ENCODE measurements at places on chromosomes 11 and 22. TPM values are rescaled to one million over a fixed set of nuclear protein-coding genes. Genes with fewer than 3 reads are reported as not detected.

The P2RY6 gene
- not detected for total RNA-seq

The MGAT3 gene
- total RNA-seq: 0.25 TPM

DNA sequence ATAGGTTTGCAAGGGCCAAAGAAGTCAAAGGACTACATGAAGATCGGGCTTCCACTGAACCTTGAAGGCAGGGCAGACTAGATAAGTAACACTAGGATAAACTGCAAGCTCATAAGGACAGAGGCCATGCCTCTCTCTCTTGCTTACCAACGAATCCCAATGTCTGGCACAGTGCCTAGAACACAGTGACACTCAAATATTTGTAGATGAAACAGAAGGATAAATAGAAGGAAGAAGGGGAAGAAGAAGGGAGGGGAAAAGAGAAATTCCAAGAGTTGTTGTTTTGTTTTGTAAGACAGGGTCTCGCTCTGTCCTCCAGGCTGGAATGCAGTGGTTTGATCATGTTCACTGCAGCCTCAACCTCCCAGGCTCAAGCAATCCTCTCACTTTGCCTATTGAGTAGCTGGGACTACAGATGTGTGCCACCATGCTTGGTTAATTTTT, 26.9 kb downstream of the SIK3 start:
- DNase-seq: no peak

DNA sequence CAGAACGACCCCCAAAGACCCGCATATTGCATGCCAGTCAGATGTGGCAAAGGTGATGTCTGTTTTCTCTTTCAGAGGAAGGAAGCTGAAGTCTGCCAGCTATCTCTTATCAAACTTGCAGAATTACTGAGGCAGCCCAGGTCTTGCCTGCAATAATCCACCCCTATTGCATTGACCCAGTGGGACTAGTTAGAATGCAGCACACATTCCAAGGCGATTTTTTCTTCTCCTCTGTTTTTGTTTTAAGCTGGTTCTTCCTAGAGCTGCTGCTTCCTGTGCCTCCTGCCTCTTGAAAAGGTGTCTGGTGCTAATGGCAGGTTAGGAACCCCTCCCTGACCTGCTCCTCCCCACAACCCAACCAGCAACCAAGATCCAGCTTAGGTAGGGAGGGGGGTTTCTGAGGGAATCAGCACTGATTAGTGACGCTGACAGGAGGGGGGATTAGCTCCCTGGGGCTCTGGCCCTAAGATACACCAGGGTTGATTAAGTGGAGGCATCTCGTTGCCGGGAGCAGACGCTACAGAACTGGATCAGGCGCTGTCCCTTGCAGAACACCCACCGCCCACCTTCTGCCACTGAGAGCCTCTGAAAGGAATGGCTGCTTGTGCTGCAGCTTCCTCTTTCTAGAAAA, 2.8 kb downstream of the NTM start:
- no peak for DNase-seq

The NPAT gene
- 31.0 TPM for total RNA-seq

The TRPC6 gene
- total RNA-seq: 0.83 TPM

The MS4A1 gene
- 0.50 TPM for total RNA-seq

DNA sequence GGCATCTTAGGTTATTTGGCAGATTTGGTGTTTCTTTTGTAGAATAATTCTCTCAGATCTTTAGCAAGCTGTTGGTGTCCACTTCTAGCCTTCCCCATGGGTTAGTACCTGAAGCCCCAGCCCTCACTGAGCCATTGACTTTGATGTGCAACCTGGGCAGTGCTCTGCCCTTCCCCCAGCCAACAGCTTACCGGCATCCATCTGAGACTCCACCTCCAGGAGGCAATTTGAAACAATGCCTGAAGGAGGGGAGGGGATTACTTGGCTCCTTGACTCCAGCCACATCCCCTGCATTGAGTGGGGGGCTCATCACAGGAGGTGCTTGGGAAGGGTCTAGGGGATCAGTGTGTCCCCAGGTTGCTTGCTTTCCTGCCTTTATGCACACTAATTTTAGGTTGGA, 114.8 kb downstream of the TRIM29 start:
- no peak for DNase-seq

DNA sequence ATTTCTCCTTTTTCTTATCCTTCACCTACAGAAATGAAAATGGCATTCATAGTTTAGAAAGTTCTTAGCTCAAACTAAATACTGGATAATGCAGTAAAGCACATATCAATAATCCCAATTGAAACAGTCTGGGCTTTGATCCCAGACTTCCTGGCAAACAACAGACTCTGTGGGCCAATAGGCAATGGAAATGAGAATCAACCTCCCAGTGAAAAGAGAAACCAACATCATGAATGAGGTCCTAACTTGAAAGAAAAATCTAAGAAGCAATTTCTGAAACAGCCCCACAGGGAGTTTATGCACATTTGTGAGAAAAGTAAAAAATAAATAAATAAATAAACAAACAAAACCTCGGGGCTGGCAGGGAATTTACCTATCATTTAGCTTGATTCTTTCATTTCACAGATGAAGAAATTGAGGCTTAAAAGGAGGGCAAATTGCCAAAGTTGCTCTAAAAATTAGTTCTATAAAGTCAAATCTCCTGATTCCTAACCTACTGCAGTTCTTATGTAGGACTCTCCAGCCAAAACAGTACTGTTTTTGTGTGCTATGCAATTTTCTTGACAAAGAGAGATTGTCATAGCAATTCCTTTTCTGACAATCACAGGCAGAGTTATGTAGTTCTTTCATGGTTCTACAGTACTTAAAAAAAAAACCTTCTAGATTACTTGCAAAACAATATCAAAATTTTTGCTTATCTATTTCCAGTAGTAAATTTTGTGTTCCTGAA, 265.8 kb downstream of the GRM5 start:
- DNase-seq: no peak

- DNase-seq: no peak
These were observed 54.2 kb upstream of the GRAMD1B start for GRCh38 chr11:123375832-123376231.

- no peak for DNase-seq
These were observed 7.4 kb upstream of the BDNF start for GRCh38 chr11:27707676-27708075.

DNA sequence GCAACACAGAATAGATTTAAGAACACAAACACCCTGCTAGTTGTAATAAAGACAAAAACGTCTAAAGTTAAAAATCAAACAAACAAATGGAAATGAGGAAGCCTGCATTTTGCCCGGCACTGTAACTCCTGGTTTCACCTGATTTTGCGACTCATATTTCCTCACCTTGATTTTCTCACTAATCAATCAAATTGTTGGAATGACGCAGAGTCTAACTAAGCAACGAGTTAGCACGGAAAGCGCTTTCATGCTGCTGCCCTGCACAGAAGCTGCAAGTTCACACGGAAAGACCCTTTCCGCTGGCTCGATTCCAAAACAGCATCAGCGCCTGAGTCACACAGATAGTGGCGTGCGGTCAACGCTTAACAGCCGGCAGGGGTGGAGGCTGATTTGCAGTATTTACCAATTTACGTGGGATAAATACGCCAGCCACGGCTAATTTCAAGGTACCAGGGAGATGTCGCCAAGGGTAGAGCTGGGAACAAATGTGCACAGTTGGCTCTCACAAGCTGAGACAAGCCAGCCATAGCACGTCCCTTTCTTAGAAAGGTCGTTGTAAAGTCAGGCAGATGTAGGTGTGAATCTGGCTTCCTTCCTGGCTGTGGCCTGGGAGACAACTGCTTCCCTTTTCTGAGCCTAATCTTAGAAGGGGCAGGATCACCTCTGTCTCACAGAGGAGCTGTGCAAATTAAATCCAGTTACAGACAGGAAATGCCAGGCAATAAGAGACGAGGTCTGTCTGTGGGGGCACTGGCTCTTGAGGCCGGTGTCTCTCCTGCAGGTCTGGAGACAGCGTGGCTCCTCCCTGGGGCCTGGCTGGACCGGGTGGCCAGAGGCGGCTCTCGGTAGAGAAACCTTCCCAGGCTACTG, 76.9 kb upstream of the TTLL12 start:
- peak; percentile 37 for DNase-seq

DNA sequence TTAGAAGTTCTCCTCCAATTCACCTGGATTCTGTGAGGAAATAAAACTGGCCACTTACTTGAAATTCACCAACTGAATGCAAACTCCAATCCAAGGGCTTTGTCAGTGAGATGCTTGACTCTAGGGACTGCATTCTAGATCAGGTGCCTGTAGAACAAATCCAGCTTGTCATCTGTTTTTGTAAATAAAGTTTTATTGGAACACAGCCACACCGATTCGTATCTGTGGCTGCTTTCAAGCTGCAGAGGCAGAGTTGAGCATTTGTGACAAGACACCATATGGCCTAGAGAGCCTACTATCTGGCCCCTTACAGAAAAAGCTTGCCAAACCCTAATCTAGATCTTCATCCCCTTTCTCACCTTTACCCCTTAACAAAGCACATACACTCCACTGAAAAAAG, 82.3 kb downstream of the BTBD10 start:
- DNase-seq: no peak

GRCh38 chr11:94028436-94028835, 7.3 kb downstream of the HEPHL1 start:
- DNase-seq: no peak

The NXPE4 gene
- total RNA-seq: not detected

The CTNND1 gene
- total RNA-seq: 9.9 TPM

- no peak for DNase-seq
These were observed 8.8 kb downstream of the FOXRED2 start for GRCh38 chr22:36497910-36498665.

The TMEM151A gene
- 0.32 TPM for total RNA-seq

The NR1H3 gene
- 4.3 TPM for total RNA-seq

- no peak for DNase-seq
These were observed 183.1 kb downstream of the NAV2 start for GRCh38 chr11:19895776-19896175.

Measured in T-helper 17 cell (primary cell).